ENCODE measurements at places on chromosomes 12 and 14.
A peak's percentile ranks its signal among the peaks of the same experiment; 100 is the strongest.

DNA sequence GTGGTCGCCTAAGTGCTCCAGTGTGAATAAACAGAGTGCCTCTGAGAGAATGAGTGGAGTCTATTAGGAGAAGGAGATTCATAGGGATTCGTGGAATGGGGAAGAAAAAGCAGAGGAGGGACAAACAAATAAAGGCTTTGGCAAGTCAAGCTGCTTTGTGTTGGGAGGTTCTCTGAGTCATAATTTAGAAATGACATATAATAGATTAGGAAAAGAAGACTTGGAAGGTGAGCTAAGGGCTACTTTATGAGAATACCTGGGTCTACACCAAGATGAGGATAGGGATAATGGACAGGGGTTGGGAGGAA, 6.4 kb upstream of the NTN4 start:
- no peak for DNase-seq

DNA sequence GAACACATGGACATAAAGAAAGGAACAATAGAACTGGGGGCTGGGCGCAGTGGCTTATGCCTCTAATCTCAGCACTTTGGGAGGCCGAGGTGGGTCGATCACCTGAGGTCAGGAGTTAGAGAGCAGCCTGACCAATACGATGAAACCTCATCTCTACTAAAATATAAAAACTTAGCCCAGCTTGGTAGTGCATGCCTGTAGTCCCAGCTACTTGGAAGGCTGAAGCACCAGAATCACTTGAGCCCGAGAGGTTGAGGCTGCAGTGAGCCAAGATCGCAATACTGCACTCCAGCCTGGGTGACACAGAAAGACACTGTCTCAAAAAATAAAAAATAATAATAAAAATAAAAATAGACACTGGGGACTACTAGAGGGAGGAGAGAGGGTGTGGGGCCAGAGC, 154.5 kb downstream of the SEC23A start:
- no peak for DNase-seq

- DNase-seq: no peak
Measured at GRCh38 chr12:68624933-68625332, 14.2 kb downstream of the RAP1B start.

DNA sequence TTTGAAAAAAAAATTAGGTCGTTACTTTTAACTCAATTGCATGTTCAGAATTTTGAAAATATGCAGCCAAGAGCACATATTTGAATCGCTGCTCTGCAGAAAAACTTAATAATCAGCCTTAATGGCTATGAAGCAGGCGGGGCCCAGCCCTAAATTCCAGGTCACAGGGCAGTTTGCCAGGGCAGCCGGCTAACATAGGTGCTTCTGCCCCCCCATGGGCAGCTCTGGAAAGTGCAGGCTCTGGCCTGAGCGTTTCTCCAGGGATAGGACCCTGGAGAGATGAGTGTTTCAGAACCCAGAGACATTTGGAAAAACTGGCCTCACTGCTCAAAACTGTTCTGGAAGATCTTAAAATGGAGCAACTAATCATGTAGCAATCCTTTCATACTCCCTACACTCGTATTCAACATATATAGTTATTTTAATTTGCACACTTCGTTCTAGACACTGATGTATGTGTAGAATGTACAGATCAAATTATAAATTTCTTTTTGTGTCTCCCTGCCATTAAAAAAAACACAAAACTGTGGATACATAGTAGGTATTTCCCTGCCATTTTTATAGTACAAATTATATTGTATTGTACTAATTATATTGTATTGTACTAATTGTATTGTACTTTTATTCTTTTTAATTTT, 26.0 kb upstream of the PTGR2 start:
- peak; percentile 92 for DNase-seq

DNA sequence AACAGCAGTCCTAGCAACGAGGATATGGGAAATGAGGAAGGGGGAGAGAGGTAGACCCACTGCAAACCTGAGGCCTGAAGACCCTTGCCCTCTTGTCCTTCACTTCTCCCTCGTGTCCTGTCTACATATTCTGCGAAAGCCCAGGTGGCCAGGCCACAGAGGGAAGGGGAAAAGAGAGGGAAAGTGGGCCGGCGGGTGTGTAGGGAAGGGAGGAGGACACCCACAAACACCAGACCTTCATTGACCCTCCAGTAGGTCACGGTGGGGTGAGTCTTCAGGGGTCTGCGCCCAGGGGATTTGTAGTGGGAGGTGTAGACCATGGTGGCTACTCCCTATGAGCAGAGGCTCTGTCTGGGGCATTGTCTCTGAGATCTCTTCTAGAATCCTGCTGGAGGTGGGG, 3.8 kb downstream of the FAIM2 start:
- DNase-seq: no peak

GRCh38 chr12:122306407-122306806, 40.1 kb upstream of the VPS33A start:
- DNase-seq: no peak

DNA sequence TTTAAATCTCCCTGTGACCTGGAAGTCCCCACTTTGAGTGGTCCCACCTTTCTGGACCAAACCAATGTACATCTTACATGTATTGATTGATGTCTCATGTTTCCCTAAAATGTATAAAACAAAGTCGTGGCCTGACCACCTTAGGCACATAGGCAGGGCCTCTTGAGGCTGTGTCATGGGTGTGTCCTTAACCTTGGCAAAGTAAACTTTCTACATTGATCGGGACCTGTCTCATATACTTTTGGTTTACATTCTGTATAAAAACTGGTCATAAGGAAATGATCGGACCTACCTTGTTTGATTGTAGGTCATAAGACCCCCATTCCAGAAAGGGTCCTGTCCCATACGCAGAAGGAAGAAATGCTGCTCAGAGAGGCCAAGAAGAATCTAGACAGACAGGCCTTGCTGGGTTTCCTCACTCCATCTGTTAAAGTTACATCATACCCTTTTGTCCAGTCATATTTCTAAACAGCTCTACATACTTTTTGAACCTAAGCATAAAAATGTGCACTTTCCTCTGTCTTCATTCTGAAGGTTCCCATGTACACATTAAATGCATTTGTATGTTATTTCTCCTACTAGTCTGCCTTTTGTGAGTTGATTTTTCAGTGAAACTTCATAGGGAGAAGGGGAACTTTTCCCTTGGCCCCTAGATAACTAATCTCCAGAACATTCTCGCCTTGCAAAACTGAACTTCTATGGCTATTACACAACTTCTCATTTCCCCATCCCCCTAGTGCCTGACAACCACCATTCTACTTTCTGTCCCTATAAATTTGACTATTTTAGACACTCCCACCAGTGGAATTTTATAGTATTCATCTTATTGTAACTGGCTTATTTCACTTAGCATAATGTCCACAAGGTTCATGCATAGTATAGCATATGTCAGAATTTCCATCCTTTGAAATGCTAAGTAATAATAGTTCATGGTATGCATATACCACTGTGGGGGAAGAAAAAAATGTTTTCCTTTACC, 30.2 kb upstream of the CPM start:
- DNase-seq: no peak

DNA sequence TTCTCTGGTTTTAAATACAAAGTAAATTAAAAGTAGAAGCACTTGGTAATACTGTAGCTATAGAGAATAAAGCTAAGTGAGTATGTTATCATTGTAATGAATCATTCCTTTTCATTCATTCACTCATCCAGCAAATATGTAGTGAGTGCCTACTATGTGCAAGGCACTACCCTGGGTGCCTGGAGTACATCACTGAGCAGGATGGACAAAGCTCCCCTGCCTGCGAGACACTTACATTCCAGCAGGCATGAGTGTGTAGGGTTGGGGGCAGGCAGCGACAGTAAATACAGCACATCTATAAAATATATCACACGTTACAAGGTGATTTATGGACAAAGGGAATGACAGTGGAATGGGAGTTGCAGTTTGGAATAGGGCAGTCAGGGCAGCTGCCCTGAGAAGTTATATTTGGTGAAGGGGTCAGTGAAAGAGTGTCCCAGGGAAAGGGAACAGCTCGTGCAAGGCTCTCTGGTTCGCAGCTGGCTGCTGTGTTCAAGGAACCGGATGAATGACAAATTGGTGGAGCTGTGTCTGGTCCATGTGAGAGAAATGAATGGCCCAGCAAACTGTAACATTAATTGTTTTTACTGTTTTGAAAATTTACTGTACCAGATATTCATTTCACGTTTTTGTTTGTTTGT, 159.6 kb downstream of the CRADD start:
- no peak for DNase-seq

- DNase-seq: no peak
Measured at GRCh38 chr12:60920841-60921495, 1325.1 kb downstream of the SLC16A7 start.

GRCh38 chr12:54239620-54240019, 40.3 kb downstream of the CBX5 start:
- no peak for DNase-seq

- no peak for DNase-seq
Measured at GRCh38 chr12:120362516-120363273, 6.3 kb downstream of the MSI1 start.

- no peak for DNase-seq
Measured at GRCh38 chr12:132159555-132160003, 15.3 kb downstream of the NOC4L start.

DNA sequence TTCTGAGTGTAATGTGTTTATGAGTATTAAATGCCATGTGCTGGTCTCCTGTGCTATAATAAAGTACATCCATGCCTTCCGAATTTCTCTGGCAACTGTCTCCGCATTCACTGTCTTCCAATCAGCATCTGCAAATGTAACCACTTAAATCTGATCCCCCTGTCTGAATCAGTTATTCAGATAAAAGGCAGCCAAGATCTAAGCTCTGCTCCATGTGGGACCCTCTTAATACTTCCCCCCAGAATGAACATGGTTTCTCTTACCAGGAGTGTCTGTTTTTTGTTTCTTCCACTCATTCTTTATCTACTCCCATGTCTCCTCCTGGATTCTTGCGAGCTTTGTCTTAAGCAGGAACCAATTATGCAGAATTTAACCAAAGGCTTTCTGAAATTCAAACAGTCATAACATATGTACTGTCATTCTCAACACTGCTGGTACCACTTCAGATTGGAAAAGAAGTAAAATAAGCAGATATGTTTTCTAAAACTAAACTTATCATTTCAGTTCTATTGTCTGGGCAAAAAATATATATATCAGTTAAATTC, 996.7 kb upstream of the FLRT2 start:
- DNase-seq: no peak

DNA sequence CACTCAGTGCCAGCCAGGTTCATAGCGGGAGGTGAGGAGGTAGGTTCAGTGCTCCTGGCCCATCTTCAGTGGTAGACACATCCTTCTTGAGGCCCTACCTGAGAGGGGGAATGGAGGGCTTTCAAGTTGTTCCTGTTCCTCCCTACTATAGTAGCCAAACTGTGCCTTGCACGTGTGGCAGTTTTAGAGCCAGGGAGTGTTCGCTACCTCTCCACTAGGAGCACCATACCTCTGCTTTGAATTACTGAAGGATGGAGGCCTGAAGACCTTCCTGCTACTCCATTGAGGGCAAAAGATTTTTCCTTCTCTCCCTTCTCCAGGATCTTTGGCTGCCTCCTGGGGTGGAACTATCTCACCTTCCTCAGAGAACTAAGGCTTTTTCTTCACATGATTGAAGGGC, 5.9 kb upstream of the ALG10 start:
- DNase-seq: no peak

- DNase-seq: peak; percentile 97
Measured at GRCh38 chr14:89417091-89417464, at the start of gene FOXN3. Gene FOXN3, minus strand, starts transcription at chr14:89417233. Its CDS starts 4,757 bp downstream, at chr14:89412476.

GRCh38 chr12:82954572-82954971, 267.9 kb downstream of the TMTC2 start:
- no peak for DNase-seq

- DNase-seq: no peak
Measured at GRCh38 chr12:53443955-53444354, 2.4 kb downstream of the PRR13 start.

- DNase-seq: no peak
Measured at GRCh38 chr14:88493392-88494185, 61.2 kb downstream of the PTPN21 start.

DNA sequence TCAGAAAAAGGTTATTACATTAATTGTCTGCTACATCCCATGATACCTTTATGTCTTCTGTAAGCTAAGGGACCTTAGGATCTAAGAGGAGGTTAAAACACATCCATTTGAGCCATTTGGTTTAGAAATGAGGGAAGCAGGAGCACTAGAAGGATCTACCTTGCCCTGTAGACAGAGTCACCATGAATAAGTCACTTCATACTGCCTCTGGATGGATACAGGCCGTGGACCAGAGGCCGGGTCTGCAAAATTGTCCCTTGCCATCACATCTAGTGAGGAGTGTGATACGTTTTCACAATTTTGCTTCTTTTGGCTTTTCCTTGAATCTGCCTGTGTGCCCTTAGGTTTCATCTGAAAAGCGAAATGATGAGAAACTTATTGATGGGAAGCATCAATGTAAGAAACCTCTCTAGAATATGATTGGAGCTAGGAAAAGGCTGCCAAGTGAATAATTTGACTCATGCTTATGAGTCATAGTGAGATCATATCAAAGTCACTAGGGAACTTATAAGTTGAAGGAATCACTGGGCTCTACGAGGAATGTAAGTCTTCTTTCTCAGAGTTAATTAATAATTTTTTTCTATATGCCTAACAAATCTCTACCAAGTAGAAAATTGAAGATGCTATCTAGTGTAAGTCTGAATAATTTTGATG, 10.8 kb downstream of the GLRX5 start:
- DNase-seq: no peak

GRCh38 chr14:57498035-57498434, 4.4 kb upstream of the CCDC198 start:
- no peak for DNase-seq

DNA sequence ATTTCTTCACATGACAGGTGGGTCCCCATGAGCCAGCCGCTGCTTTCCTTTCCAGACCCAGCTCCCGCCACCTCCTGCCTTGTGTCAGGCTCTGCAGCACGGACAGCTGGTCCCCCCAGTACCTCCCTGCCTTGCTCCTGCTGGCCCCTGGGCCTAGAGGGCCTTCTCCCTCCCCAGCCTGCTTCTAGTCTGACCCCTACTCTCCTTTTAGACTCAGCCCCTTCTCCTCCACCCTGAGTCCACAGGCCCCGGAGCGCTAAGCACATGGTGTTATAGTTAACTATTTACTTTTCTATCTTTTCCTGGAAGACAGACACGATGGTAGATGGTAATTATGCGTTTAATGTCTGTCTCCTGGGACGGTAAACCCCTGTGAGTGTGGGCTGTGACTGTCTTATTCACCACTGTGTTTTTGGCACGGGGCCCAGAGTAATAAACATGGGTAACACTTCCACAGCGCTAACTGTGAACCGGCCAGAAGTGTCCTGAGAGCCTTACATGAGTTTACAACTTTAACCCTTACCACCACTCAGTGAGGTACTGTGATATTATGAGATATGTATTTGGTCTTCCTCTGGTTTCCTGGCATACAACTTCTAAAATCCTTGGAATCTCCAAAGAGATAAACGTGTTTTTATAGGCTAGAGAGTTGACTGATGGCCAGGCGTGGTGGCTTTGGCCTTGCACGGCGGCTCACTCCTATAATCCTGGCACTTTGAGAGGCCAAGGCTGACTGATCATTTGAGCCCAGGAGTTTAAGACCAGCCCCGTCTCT, 41.2 kb downstream of the DGLUCY start:
- DNase-seq: peak; percentile 63

GRCh38 chr12:97800561-97800960, 338.0 kb downstream of the RMST start:
- no peak for DNase-seq

- DNase-seq: no peak
Measured at GRCh38 chr14:72560889-72561493, 332.9 kb downstream of the DPF3 start.

All from femur (tissue), 1 donor.